Natural killer cell treated with Interleukin-12 subunit alpha and Interleukin-12 subunit beta and Interleukin-15 and Interleukin-18, amount 100 ng/mL, for 72 hours (primary cell): ENCODE measurements at places on chromosomes 5 and 9.

DNA sequence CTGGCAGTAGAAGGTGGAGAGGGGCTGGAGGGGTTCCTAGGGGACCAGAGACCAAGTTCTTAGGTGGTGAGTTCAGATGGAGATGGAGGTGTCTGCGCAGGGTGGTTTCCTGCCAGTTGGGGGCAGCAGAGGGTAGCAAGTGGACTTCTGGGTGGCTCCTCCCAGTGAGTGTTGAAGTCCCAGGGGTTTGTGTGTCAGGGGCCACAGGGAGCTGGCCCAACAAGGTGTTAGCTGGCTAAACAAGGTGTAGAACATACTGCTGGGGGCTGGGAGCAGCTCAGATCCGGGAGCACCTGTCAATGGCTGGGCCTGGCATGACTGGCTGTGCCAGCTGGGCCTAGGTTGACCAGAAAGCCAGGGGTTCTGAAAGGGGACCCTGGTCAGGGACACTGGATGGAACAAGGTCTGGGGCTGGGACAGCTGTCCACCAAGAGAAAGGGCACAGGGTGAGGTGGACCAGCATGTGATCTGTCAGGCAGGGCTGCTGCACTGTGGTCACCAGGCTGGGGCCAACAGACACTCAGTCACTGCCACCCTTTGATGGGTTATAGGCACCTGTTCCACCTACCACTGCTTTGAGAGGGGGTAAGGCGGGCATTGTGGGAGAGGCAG is 35.6 kb downstream of the DAB2IP start:
- DNase-seq = peak; percentile 75

GRCh38 chr9:126440940-126441339 is 114.3 kb downstream of the MVB12B start:
- no peak for DNase-seq

DNA sequence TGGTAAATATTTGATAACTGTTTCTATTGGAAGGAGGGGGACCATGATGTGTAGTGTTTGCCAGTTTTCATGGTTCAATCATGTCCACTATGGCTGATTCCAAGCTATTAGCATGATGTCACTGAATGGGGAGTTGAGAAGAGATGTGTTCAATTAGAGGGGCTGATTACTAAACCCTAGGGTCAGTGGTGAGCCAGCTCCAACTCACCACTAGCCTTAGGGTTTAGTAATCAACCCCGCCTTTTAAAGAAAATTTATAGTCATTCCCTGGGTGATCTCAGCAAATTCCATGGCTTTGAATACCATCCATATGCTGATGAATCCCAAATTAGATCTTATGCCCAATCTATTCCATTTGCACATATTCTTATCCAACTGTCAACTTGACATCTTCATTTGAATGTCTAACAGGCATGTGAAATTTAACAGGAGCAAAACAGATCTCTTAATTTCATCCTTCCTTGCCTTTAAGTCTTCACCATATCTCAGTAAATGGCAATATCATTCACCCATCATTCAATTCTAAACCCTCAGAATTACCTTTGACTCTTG is 98.8 kb downstream of the GCNT1 start:
- DNase-seq = no peak

DNA sequence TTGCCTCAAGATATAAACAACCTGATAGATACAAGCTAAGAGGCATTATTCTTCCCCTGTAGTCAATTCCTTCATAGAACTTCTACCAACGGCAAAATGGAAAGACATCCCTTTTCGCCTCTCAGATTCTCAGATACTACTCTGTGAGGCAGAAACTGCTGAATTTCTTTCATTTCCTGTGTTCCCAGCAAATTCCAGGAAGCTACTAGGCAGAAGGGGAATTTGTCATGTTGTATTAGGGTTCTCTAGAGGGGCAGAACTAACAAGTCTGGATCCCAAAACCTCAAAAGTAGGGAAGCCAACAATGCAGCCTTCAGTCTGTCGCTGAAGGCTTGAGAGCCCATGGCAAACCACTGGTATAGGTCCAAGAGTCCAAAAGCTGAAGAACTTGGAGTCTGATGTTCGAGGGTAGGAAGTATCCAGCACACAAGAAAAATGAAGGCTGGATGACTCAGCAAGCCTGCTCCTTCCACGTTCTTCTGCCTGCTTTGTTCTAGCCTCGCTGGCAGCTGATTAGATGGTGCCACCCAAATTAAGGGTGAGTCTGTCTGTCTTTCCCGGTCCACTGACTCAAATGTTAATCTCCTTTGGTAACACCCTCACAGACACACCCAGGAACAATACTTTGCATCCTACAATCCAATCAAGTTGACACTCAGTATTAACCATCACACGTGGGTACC is 15.2 kb downstream of the RNF180 start:
- DNase-seq = no peak

DNA sequence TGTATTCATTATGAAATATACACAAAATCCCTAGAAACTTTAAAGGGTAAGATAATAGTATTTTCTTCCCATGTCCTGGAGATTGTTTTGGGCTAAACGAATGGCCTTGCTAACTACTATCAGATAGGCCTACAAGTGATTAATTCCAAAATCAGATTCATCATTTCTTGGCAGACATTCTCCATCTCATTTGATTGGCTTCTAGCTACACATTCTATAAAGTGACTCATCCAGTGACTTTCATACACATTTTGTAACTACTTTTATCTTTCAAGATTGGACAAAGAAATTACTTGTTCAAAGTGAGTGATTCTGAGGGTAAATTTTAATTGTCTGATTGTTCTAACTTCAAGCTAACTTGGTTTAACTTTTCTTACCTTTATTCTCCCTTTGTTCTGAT is 93.3 kb downstream of the RAPGEF6 start:
- DNase-seq = no peak

GRCh38 chr5:168705321-168705720 is 126.2 kb upstream of the PANK3 start:
- no peak for DNase-seq

DNA sequence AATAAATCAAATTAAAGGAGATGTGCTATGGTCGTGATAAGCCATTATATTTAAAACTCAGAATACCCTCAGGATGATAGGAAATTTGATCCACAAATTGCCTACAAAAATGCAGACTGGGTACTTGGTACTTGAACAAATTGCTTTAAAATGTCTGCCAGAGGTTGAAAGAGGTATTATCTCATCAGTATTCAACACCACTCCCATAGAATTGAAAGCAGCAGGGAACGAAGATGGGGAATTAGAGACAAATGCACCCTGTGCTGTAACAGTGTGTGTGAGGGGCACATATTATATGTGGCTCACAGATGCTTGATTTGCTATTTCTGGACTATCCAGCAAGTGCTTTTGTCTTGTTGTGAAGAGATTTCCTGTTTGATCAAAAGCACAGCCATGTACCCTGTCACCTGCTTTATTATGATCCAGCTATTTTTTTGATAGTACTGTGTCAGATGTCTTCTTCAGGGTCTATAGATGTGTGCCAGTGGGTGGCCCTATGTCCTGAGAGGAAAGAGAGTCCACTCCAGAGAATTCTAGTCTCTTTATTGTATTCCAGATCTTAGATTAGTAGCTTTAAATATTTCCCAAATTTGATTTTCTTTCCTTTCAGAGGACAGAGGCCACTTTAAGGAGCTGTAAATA is 120.1 kb downstream of the XRCC4 start:
- no peak for DNase-seq

- DNase-seq = no peak
Measured at GRCh38 chr5:176438959-176439757, 9.0 kb upstream of the FAF2 start.

DNA sequence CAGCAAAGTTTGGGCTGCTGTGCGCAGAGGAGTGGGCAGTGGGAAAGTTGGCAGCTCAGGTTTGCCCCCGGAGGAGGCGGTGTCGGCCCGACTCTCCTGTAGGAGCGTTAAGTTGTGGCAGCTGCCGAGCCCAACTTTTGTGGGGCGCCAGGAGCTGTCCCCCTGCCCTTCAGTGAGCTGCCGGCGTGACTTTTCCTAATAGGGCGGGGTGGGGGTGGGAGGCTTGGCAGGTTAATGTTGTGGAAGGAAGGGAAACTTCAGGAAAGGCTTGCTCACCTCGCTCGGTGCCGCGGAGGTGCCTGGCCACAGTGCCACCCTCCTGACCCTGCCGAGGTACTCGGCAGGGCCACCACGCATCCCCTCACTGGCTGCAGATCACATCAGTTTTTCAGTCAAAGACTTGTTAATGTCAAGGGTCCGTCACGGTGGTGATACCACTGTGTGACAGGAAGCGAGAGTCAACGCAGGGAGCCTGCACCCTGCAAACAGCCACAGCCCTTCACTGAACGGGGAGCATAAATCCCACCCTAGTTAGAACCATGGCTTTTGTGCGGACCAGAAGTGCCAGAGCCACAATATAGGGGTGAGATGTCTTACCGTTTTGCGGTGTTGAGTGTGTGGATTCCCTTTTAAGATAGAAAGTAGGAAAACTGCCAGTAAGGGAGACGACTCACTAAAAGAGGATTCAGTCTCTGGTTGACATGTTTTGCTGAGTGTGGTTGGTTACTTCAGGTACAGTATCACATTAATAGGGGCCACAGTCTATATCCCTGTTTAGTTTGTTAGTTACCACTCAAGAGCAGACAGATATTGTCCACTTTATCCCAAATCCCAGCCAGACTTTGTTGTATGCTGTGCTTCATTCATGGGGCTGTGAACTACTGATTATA is 796 bp downstream of the LNPEP start:
- peak; percentile 80 for DNase-seq

DNA sequence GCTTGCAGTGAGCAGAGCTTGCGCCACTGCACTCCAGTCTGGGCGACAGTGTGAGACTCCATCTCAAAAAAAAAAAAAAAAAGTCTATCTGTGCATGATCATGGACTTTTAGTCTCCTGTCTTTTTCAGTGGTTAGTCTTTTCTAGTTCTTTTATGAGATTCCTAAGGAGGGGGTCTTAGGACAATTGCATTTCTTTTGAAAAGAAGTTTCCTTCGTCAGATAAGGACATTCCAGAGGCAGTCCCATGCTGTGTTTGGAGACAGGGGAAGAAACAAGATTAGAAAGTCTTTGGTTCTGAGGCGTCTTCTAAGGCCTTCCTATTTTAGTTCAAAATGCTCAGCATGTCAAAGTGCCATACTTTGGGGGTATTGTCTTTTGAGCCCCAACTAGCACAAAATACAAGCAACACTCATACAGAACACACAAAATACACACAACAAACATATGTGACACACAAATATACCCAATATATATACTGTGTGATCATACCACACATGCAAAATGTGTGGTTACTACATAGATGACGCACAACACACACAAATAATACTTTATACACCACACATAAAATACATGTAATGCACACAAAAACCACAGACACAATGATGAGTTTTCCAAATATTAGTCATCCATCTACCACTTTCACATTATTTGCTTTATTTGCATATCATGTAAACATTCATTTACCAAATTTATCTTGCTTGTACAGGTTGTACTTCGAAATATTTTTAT is 394.5 kb downstream of the SPATA31D1 start:
- no peak for DNase-seq

GRCh38 chr5:60340326-60340725 is 359.6 kb downstream of the DEPDC1B start:
- no peak for DNase-seq

DNA sequence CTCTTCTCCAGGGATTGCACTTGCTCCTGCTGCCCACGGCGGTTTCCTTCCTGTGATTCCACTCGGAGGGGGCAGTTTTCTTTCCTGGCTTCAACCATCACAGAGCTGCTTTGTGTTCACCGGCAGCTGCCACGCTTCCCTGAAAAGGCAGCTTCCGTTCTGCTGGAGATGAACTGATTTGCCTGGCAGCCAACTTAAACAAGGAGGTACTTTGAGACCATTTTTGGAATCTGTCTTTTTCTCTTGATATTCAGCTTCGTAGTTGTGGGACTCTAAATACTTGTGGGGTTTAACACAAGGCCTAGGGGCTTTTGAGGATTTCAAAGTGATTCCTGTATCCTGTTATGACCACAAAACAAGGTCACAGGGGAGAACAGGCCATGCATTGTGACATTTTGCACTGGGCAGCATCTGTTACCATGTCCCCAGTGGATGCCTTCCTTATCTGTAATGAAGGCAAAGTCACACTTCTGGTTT is 192.0 kb downstream of the MTRR start:
- no peak for DNase-seq

- DNase-seq = no peak
Measured at GRCh38 chr9:124342776-124343485, 72.3 kb downstream of the PSMB7 start.

DNA sequence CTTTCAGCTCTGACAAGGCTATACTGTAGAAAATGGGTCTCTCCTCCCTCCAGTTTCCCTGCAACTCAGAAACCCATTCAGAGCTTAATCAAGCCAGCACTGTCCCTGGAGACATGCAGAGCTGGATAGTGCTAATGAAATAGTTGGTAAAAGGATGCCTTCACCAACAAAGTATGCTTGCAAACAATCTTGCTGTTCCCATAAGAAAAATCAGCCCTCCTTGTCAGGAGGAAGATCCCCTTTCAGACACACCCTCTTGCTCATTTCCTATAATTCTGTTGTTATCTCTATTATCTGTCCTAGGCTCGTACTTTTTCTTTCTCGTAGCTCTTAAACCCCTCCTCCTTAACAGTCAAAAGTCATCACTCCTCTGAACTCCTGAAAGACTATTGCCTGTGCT is 9.9 kb upstream of the OSMR start:
- no peak for DNase-seq

GRCh38 chr5:110681109-110681508 is 45.4 kb downstream of the TMEM232 start:
- no peak for DNase-seq

- DNase-seq = no peak
Measured at GRCh38 chr9:135512904-135513303, 8.3 kb upstream of the LCN1 start.

- no peak for DNase-seq
Measured at GRCh38 chr5:66960369-66961137, 236.0 kb downstream of the CD180 start.

DNA sequence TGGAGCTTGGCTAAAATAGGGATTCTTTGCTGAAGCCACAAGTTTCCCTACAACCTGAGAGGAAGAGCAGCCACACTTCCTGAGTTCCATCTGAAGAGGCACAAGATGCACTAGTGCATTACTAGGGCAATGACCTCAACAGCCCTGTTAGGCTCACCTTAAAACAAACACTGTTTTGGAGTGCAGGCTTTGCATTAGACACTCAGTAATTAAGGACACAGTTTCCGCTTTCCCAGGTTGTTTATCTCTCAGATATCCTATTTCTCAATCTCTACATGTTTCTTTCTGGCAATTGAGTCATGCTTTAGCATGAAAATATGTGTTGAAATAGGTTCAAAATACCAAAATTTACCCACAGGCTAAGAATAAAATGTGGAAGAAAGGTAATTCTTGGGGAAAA is 34.2 kb downstream of the EMB start:
- no peak for DNase-seq

GRCh38 chr9:84597131-84597530 is 72.4 kb upstream of the NTRK2 start:
- no peak for DNase-seq

DNA sequence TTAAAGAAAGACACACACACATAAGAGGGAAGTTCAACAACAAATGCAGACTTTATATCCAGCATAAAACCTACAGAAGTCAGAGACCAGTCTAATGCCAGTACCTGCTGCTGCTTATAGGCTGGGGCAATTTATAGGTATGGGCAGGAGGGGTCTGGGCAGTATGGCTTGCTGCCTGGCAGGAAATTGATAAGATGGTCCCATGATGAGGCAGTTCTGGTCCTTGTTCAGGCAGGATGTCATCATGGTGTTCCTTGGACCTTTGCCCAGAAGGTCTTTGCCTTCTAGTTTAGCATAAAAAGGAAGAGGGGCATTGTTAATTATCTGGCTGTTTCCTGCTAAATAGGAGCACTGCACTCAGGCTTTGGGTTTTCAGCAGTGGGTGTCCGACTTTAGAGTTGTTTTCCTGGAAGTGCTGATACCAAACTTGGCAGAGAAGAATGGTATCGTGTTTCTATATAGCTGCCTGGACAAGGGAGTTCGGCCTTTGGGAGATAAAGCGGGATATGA is 10.4 kb upstream of the PDCD1LG2 start:
- no peak for DNase-seq
